K562 (cell line): ENCODE measurements at places on chromosomes 5 and 9. TPM values are rescaled to one million over a fixed set of nuclear protein-coding genes. Genes with fewer than 3 reads are reported as not detected.

Gene PCDHA9
- polyA plus RNA-seq: not detected in 2 replicates

Gene SLC34A1
- polyA plus RNA-seq: not detected in 2 replicates

Gene CENPK
- 62.6 and 72.3 TPM in 2 replicates for polyA plus RNA-seq

Gene DBH
- not detected in 2 replicates for polyA plus RNA-seq

Gene PCDHB12
- polyA plus RNA-seq: not detected in 2 replicates

GRCh38 chr5:30069441-30070263 lies 1123.8 kb upstream of the CDH6 start:
- DNase-seq: no peak

DNA sequence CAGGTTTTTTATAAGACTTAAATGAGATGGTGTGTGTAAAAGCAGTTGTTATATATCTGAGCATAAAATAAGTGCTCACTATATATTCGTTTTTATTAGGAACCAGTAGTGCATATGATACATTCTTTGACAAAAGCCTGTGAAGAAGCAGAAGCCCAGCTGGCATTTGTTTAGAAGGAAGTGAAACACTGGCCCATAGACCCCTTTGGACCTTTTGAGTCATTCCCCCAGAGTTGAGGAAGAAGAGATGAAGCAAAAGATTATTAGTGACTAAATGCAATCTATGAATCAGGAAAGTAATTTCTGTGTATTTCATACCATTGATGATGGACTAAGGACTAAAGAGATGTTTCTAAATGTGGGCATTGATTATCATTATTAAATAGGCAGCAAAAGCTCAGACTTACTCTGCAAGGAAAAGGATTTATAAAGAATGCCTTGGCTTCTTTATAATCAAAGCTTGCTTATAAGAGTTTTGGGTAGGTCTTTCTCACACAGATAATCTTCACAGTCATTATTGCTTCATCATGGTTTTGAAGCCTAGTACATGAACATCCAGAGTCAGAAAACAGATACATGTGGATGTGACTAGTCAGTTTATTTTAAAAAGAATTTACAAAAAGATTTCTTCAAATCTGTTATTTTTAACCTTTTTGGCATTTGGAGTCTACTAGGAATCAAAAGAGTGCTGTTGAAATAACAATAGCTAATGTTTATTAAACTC lies 16.9 kb upstream of the FER start:
- no peak for DNase-seq

DNA sequence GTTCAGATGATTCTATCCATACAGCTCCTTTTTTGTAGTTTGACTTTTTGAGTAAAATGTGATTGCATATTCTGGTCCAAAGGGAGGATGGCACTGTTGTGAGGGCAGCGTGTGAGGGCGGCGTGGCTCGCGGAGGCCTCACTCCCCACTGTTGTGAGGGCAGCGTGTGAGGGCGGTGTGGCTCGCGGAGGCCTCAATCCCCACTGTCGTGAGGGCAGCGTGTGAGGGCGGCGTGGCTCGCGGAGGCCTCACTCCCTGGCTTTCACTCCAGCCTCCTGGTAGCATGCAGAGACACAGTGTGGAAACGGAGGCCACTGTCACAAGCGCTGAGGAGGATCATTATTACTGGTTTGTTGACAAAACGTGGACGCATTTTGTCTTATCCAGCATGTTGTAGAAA lies 79.0 kb downstream of the EHMT1 start:
- no peak for DNase-seq

- no peak for DNase-seq
Observed at GRCh38 chr5:128380337-128380736, 157.7 kb downstream of the FBN2 start.

DNA sequence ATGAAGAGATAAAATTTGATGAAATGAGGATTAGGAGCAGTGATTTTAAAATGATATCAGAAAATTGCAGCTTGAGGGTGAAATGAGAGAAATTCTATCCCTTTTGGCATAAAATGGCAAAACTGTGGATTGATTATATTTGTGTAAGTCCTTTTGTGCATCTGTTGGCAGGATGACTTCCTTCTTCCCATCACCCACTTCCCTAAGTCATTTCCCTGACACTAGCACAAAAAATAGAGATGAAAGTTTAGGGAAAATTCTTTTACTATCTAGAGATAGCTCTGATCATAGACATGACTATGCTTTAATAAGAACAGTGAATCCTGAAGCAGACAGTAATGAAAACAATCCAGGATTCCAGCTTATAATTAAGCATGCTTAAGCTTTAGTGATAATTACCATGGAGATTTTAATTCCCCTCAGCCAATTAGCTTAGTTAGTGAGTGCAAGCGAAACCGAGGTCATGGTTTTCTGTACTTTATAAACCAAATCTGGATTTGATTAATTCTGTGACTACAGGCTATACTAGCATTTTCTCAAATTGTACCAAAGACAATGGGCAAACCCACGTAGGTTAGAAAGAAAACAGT lies 163.6 kb upstream of the TARS1 start:
- no peak for DNase-seq
